Stimulated activated CD8-positive, alpha-beta memory T cell treated with anti-CD3 and anti-CD28 coated beads, Interleukin-4, amount 100 ng/mL, for 1 hour (primary cell): ENCODE measurements at places on chromosomes 6 and 20.

- DNase-seq: no peak
Observed at GRCh38 chr6:12436683-12437082, 146.5 kb downstream of the EDN1 start.

GRCh38 chr20:49270177-49270576 lies 7.7 kb downstream of the ZNFX1 start:
- DNase-seq: no peak

DNA sequence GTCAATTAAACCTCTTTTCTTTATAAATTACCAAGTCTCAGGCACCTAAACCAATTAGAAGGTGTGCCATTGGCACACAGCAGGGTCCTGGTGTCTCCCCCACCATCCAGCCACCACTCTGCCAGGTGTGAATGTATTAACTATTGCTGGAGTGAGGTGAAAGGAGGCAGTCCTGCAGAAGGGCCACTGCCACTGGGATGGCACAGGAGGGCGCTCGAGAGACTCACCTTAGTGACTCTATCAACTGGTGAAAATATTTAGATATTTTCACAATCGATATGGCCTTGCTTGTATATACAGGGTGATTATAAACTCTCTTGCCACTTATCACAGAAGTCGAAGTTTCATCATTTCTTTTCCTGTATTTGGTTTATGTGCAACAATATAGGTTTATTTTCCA lies 145.6 kb upstream of the ESR1 start:
- DNase-seq: no peak

DNA sequence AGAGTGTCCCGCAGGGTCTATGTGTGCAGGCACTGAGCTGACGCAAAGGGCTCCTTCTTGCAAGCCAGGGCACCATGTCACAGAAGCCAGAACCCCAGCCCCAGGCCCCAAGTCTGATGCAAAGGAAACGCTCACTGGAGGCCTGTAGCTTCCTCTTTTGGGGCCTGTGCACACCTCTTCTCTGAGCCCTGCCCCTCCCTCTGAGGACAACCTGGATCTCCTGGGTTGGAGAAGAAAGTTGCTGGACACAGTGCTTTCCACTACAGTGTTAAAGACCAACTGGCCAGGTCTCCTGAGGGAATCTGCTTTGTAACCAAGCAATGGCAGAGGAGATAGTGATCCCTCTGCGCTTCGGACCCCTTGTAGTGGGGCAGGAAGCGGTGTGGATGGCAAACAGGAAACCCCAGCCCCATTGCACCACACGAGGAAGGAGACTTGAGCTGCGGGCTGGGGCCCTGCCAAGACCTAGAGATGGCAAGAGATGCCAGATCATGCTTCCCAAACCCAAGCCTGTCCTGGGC lies 90.0 kb downstream of the PRND start:
- peak; percentile 46 for DNase-seq

DNA sequence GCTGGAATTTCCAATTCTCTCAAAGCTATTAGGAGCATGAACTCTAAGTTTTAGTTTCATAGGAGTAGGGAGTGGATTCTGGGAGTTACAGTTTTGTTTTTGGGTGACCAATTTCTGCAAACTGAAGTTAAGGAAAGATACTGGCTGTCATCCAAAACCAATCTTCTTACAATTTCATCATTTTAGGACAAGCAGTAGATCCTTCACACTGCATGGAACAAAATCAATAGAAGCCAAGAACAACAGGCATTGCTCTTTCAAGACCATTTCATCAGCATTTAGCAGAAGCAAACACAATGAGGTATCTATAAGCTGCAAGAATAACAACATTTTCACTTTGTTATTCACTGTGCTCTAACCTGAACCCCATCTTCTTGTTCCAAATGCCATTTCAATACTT lies 173.0 kb downstream of the GMDS start:
- no peak for DNase-seq

DNA sequence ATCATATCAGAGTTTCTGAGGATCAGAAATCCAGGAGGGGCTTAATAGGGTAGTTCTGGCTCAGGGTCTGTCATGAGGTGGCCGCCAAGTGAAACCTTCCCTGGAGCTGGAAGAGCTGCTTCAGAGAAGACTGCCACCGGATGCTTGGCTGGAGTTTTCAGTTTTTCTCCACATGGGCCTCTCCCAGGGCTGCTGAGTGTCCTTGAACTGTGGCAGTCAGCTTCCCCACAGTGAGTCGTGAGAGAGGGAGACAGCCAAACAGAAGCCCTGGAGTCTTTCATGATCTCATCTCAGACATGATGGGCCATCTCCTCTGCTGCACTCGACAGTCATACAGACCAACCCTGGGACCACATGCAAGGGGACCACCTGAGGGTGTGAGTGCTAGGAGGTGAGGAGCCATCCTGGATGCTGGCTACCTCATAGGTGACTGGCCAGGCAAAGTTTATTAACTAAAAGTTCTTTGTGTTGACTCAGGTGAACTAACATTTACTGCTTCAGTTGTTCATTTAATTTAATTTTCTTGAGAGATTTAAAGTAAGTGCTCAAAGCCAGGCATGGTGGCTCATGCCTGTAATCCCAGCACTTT lies 71.5 kb downstream of the SHLD1 start:
- DNase-seq: no peak

GRCh38 chr20:5085380-5085779 lies 34.4 kb downstream of the PCNA start:
- no peak for DNase-seq

GRCh38 chr20:63545814-63546213 lies 1.7 kb downstream of the SRMS start:
- DNase-seq: no peak

DNA sequence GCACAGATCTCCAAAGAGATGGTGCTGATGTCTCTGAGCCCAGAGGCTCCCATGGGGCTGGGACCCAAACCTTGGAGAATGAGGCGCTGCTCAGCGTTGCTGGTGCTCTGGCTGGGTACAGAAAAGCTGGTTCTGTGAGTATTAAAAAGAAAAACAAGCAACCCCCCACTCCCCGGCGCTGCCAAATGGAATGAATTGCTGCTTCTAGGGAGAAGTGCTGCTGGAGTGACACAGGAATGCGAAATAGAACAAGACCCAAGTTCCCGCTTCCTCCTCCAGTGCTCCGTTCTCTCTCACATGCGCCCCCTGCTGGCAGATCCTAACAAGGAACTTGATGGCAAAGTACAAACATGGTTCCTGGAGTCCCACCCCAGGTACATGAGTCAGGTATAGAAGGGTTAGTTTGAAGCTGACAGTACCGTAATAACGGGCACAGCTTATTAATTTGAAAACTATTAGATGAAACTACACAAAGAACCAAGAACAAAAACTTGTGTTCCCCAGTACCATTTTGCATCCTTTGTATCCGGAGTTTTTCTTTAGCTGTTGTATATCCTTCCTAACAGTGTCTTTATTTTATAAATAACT lies 2.1 kb upstream of the DDX27 start:
- DNase-seq: peak; percentile 90
